Skin of body (tissue), 3 donors: ENCODE measurements at places on chromosomes 12 and 14.

DNA sequence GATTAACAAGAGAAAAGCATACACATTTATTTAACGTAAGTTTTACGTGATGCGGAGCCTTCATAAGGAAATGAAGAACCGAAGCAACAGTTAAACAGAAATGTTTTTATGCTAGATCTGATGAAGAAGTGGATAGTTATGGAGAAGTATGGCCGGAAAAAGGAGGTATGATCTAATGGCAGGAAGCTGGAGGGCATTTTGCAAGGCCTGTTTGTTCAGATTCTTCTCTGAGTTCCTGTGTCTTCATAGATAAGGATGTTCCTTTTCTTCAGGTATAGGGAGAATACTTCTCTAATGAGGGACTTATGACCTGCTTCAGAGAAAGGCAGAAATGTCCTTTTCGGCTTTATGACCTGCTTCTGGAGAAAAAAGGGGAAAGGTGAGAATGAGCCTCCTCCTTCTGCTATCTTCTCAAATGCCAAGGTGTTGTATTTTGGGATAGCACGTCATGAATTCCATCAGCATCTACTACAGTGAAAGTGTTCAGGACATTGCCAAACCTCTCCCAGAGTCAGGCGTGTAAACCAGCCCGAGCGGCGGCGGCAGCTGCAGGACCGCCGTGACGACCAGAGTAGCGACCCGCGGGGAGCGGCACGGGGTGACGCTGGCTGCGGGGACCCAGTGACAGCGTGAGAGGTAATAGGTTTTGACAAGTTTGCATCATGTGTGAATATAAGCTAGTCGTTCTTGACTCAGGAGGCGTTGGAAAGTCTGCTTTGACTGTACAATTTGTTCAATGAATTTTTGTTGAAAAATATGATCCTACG lies 33.7 kb upstream of the SGPP1 start:
- DNase-seq = no peak

GRCh38 chr12:56160193-56160763 lies 2.1 kb downstream of the MYL6 start:
- no peak for DNase-seq

- DNase-seq = peak; percentile 11
Measured at GRCh38 chr14:54343272-54344121, 53.3 kb upstream of the CDKN3 start.

GRCh38 chr12:92085736-92086040 lies 60.0 kb downstream of the BTG1 start:
- no peak for DNase-seq

DNA sequence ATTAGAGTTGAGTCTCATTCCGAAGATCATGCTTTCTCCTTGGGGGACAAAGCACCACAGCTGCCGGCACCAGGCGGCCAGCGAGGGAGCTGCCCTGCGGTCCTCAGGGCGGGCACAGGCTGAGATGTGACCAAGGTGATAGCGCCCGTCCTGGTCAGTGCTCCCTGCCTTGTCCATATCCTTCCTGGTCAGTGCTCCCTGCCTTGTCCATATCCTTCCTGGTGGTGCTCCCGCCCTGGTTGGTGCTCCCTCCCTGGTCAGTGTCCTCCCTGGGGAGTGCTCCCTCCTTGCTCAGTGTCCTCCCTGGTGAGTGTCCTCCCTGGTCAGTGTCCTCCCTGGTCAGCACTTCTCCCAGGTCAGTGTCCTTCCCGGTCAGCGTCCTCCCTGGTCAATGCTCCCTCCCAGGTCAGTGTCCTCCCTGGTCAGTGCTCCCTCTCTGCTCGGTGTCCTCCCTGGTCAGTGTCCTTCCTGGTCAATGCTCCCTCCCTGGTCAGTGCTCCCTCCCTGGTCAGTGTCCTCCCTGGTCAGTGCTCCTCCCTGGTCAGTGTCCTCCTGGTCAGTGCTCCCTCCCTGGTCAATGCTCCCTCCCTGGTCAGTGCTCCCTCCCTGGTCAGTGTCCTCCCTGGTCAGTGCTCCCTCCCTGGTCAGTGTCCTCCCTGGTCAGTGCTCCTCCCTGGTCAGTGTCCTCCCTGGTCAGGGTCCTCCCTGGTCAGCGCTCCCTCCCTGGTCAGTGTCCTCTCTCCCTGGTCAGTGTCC lies 92.2 kb downstream of the ADGRD1 start:
- DNase-seq = no peak
